Aorta (tissue), 5 donors: ENCODE measurements at places on chromosomes 5 and 9.

DNA sequence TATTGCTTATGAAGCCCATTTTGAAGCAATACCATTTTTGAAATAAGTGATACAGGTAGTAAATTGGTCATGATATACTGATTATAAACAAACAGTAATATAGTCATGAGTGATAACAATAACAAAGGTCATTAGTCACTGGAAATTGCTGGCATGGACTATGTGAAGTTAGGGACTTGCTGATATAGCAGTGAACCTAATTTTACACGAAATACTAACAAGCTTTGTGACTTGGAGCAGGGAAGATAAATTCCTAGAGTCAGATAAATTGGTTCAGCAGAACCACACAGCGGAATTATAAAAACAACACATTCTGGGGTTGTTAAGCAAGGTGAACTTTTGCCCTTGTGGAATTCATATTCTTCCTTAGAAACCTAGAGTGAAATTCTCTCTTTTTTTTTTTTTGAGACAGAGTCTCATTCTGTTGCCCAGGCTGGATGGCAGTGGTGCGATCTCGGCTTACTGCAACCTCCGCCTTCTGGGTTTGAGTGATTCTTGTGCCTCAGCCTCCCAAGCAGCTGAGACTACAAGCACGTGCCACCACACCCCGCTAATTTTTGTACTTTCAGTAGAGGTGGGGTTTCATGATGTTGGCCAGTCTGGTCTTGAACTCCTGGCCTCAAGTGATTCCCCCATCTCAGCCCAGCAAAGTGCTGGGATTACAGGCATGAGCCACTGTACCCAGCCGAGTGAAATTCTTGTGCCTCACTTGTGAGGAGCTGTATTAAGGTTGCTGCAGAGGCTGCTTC, 6.0 kb downstream of the UGCG start:
- no peaks in the 10 kb centered on the region for H3K27me3 ChIP-seq
- no peaks in the 10 kb centered on the region for H3K36me3 ChIP-seq
- no peak overlapping the region for H3K4me3 ChIP-seq
- no peak for DNase-seq
- no peak overlapping the region for H3K27ac ChIP-seq

- DNase-seq = no peak
- no peaks in the 10 kb centered on the region for H3K4me1 ChIP-seq
- H3K36me3 ChIP-seq = no peaks in the 10 kb centered on the region
These were observed 382.5 kb downstream of the KCNN2 start for GRCh38 chr5:114744406-114744805.

DNA sequence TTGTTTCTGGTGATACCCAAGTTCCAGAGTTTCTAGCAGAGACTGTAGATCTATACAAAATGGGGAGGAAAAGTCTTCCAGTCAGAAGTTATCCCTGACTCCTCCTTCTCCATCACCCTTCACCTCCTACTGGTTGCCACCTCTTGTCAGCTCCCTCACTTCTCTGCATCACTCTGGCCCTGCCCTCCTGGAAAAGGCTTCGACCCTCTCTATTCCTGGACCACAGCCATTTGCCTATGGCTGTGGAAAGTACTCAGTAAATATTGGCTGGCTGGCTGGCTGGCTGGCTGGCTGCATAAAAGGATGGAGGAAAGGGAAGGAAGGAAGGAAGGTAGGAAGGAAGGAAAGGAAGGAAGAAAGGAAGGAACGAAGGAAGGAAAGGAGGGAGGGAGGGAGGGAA, 32.7 kb upstream of the ABCA1 start:
- no peaks in the 10 kb centered on the region for H3K27me3 ChIP-seq
- no peak overlapping the region for H3K27ac ChIP-seq
- H3K36me3 ChIP-seq = no peaks in the 10 kb centered on the region
- H3K4me3 ChIP-seq = no peak overlapping the region
- no peak for DNase-seq

DNA sequence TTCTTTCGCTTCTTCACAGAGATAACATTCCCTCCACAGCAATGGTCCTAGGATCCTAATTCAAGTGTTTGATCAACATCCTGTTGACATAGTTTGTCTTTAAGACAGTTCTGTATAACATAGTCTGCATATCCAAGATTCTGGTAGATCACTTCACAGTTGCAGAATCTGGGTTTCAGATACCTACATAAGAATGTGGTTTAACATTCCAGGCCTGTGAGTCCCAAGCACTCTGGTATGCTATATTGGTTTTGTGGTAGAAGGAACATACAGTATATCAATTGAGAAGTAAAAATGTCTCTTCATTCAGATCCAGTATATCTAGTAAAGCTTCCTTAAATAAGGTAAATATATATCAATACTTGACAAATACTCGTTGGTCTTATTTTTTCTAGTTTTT, 914.2 kb upstream of the CDH6 start:
- H3K27me3 ChIP-seq = no peaks in the 10 kb centered on the region
- DNase-seq = no peak
- no peak overlapping the region for H3K27ac ChIP-seq
- H3K4me1 ChIP-seq = no peaks in the 10 kb centered on the region

DNA sequence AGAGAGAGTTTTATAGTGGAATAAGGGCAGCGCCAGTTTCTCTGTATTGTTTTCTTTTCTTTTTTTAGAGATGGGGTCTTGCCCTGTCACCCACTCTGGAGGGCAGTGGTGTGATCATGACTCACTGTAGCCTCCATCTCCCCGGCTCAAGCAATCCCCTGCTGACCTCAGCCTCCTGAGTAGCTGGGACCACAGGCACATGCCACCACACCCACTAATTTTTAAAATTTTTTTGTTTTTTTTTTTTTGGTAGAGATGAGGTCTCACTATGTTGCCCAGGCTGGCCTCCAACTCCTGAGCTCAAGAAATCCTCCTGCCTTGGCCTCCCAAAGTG, 119.0 kb downstream of the PIK3R1 start:
- no peaks in the 10 kb centered on the region for H3K36me3 ChIP-seq
- no peak overlapping the region for H3K4me3 ChIP-seq
- no peak overlapping the region for H3K27ac ChIP-seq
- no peak for DNase-seq

DNA sequence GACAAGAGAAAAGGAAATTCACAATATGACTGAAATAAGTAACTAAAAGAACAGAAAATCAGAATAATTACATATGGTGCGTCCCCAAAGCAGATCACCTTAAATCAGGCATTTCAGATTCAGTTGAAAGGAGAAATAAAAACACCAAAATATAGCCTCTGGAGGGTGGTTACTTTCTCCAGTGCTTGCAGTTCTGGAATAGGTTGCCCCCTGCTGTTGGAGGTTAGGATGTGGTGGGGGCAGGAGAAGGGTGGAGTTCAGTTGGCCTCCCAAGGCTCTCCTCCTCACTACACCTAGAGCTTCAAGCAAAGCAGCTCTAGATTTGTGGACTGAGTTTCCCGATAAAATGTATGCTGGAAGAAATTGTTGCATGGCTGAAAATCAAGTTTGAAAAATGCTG, 338.2 kb upstream of the TLE4 start:
- no peak overlapping the region for H3K4me3 ChIP-seq
- H3K27ac ChIP-seq = no peak overlapping the region
- DNase-seq = no peak
- H3K27me3 ChIP-seq = no peaks in the 10 kb centered on the region
